ENCODE measurements at places on chromosomes 12 and 14.

DNA sequence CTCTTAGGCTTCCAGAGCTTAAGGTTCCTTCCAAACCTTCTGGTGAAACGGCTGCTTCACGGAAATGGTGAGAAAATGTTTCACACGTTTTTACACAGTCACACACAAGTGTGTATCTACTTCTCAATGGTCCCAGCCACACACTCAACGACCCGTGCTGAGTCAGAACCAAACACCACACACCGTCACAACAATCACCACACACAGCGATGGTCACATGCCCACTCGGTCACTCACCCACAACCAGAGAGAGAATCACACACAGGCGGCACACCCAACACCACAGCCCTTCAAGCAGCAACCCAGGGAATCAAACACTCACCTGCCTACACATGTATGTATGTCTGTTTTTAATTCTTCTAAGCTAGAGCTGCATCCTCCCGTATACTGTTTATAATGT, 12.6 kb upstream of the PLEKHD1 start:
- no peak for DNase-seq

- DNase-seq, result no peak
These were observed 96.5 kb upstream of the NCOR2 start for GRCh38 chr12:124663771-124664366.

DNA sequence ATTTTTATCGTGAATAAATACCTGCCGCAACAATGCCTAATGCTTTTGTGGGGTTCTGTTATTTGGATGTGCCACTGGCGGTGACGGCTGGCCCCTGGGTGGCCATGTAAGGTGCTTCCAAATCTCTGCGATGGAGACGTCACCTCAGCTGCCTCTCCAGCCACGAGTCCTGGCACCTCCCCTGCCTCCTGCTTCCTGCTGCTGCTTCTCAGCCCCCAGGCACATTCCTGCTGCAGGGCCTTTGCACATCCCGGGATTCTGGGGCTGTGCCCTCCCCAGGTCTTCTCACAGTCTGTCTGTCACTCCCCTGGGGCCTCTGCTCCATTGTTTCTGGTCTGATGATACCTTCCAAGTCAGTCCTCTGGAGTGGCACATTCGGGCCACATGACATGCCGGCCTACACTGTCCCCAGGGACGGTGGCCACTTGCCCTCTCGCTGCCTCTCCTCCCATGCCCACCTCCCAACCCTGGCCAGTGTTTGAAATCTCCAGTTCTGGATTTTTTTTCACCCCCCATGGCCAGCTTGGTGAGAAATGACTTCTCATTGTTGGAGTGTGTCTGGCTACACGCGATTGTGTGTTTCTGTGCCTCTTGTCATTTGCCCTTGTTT, 151.8 kb downstream of the KIF26A start:
- no peak for DNase-seq

GRCh38 chr14:21724090-21724973, 50.7 kb upstream of the OR4E1 start:
- DNase-seq, result no peak

DNA sequence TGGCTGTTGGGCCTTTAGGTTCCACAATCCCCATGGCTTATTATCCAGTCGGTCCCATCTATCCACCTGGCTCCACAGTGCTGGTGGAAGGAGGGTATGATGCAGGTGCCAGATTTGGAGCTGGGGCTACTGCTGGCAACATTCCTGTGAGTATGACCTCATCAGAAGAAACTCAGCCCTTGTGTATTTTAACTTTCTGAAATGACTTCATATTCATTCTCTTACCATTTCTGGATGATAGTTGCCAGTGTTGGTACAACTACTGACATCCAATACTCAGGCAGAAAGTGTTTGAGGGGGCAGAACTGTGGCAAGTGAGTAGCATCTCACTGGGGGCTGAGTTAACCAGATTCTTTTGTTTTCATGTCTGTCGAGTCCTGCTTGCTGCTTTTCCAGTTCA, 2.3 kb downstream of the DAZAP2 start:
- no peak for DNase-seq

DNA sequence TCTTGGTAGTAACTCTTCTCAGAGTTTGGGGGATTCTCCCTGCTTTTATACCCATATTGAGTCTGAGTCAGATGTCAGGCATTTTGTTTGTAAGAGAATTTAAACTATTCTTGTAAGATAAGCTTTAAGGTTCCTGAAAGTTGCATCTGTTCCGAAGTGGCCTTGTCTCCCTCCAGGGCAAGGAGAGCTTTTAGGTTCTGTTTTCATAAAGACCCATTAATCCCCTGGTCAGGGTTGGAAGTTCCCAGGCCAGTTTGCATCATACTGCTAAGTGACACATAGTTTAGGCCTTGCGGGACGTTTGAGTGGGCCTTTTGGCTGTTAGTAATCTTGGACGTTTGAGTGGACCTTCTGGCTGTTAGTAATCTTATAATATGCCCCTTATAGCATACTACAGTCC, 396.7 kb downstream of the NPAS3 start:
- DNase-seq, result no peak

Data from stimulated activated CD4-positive, alpha-beta T cell treated with anti-CD3 and anti-CD28 coated beads, TNF-alpha, amount 100 ng/mL, for 1 hour (primary cell).